Stimulated activated CD8-positive, alpha-beta memory T cell treated with anti-CD3 and anti-CD28 coated beads, Interleukin-4, amount 100 ng/mL, for 1 hour (primary cell): ENCODE measurements at places on chromosomes 4 and X.

GRCh38 chr4:41657561-41657960 lies 91.0 kb downstream of the PHOX2B start:
- no peak for DNase-seq

DNA sequence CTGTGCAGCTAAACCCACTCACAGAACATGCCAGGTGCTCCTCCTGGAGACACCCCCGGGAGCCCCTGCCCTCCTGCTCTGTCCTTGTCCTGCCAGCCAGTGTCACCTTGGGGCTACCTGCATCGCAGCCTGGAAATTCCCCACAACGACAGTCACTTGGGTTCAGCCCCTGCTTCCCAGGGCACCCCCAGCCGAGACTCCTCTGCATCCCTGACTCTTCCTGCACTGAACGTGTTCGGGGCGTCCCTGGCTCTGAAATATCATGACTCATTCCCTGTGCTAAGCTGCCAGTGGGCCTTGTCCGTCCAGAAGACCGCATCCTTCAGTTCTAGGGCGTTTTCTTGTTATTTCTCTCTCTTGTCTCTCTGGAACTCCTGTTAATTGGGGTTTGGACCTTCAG lies 5.8 kb downstream of the CFAP99 start:
- DNase-seq = no peak

DNA sequence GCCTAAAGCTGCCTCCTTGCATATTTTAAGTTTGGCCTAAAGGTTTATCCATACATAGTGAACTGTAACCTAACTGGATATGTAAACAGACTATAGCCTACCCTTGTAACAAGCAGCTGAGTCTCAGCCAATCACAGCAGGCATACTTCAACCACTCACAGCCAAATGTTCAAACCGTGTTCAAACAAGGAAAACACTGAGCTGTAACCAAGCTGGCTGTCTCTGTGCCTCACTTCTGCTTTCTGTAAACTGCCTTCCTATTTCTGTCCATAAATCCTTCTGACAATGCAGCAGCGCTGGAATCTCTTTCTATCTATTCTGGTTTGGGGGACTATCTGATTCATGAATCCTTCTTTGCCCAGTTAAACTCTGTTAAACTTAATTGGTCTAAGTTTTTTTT lies 16.4 kb downstream of the DSPP start:
- no peak for DNase-seq

- DNase-seq = no peak
These were observed 53.8 kb downstream of the CXCL1 start for GRCh38 chr4:73922766-73923630.

GRCh38 chr4:86741846-86742245 lies 107.3 kb downstream of the SLC10A6 start:
- DNase-seq = no peak

- no peak for DNase-seq
These were observed 391 bp downstream of the UBL4A start for GRCh38 chrX:154486052-154486395.

GRCh38 chrX:105738162-105738561 lies 84.2 kb upstream of the NRK start:
- DNase-seq = no peak

- DNase-seq = no peak
These were observed 445.6 kb downstream of the FAT4 start for GRCh38 chr4:125760201-125760819.

DNA sequence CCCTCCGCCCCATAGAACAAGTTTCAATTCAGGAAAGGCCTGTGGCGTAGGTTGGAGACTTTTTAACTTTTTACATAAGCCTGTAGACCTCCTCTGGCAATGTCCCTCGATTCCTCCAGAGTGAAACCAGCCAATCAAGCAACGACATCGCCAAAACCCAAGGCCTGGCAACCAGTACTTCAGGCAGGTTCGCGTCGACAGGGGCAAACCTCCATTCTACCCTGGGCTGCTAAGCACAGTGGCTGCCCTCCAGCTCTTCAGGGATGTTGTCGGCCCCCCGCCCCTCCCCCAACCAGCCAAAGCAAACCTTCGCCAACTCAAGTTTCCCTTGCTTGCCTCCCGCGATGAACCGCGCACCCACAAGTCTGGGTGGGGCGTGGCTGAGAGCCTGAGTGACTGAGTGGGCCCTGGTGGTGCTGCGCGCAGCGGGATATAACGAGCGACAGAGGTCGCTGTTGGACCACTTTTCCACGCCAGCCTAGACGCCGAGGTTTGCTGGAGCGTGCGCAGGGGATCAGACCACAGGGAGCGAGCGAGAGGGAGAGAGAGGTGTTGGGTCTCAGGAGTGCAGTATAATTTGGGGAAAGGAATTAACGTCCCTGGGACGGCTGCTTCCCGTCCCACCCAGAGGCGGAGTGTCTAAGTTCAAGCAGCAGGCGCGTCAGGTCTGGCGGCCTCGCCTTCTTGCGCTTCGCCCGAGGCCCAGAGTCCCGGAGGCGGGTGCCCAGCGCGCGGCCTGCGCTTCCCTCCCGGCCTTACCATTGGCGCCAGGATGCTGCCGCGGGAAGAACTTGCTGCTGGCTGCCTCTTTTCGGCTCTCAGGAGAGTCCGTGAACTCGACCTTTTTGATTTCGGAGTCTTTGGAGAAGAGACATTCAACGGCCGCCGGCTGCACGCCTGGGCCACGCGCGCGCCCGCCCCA lies 9.0 kb upstream of the PITX2 start:
- no peak for DNase-seq

GRCh38 chr4:144709793-144710525 lies 64.0 kb downstream of the HHIP start:
- no peak for DNase-seq

- DNase-seq = no peak
These were observed 8.2 kb downstream of the SH3KBP1 start for GRCh38 chrX:19879181-19879580.

- no peak for DNase-seq
These were observed 101.1 kb upstream of the PPP2R3B start for GRCh38 chrX:487836-488235.

- DNase-seq = no peak
These were observed 152.1 kb upstream of the VCX start for GRCh38 chrX:7690842-7691241.

- no peak for DNase-seq
These were observed 159.8 kb upstream of the KIT start for GRCh38 chr4:54497947-54498346.

DNA sequence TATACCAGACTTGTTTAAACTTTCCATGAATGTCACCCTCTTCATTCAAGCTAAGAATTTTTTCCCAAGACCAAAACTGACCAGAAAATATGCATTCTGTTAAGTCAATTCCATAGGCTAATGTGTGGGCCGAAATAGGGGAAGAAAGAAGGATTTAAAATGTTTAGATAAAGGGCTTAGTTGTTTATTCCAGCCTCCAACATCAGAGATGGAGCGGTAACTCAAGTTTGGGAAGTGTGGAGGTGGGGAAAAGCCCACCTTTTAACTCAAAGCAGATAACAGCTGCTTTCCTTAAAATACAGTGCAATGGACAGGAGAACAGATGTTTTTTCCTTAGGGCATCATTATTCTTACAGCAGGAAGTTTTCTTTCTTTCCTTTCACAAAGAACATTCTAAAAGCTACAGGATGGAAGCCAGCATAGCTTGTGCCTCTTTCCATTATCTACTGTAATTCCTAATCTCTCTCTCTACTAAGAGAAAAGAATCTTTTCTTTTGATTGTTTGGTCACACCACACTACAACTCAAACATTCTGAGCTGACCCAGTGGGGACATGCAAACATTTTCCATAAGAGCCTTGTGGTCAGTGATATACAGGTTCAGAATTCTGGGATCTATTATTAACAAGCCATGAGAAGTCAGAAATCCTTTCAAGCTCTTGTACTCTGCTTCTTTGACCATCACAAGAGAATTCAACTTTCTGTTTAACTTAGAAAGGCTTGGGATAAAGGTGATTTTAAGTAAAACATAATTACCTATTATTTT lies 101.6 kb downstream of the PDE5A start:
- no peak for DNase-seq

GRCh38 chr4:27239641-27240040 lies 379.0 kb downstream of the STIM2 start:
- DNase-seq = no peak

GRCh38 chr4:121642876-121643585 lies 53.7 kb downstream of the ANXA5 start:
- DNase-seq = no peak

DNA sequence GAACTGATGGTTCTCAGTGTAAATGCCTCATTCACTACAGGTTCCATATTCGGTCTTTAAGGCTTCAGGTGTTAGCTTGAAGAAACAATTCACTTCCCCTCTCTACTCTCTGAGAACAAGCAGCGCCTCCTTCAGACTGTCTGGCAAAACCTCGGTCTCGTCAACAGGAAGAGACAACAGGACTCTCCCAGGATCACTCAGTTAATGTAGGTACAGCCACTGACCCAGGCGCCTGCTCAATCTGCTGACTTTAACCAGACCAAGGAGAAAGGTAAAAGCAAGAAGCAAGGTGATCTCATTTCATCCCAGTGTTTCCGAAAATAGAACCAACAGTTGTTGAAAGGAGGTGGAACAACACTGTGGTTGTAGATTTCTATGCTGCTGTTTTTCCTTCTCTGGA lies 102.2 kb downstream of the SLC2A9 start:
- DNase-seq = no peak

- DNase-seq = no peak
These were observed 118.5 kb upstream of the PABPC4L start for GRCh38 chr4:134320048-134320447.

DNA sequence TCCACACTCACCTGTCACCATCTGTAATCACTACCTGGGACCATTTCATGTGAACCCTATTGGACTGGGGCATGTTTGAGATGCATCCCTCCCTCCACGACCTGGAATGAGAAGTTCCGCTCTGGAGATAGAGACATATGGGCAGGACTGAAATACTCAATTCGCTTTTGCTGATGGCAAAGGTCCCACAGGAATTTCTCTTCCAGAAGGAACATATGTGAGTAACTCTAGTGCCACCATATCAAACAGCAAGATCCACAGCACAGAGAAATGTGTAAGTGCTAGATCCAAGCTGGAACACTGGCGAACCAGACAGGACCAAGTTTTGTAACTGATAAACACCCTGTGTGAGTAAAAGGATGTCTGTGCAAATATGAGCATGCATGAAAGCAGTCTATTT lies 43.9 kb downstream of the SEL1L3 start:
- DNase-seq = no peak

DNA sequence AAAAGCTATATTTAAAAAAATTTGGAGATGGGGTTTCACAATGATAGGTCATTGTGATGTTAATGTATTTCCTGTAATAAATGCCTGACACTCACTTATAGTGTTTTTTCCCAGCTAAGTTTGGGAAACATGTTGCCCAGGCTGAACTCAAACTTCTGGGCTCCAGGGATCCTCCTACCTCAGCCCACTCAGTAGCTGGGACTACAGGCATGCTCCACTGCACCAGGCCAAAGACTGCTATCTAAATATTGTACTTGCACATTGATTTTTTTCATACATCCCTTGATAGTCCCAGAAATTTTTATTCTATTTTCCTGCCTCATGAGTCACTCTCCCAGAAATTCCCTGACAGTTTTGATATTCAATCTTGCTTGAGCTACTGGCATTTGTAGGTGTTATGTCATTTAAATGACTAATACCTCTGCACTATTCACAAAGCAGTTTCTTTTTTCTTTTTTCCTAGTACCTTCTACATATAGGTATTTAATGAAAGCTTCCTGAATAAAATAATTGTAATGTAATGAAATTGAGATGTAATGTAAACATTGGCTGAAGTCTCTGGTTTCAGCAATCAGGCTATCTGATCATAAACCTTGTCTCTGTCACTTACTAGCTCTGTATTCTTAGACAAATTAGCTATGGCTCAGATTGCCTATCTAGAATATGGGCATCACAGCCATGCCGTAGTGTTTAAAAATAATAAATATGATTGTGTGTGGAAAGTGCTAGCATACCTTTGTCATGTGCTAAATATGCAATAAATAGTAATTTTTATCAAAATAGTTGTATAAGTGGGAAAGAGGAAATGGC lies 1973.0 kb upstream of the AGA start:
- no peak for DNase-seq

- no peak for DNase-seq
These were observed 27.1 kb upstream of the NSUN7 start for GRCh38 chr4:40722576-40723161.

DNA sequence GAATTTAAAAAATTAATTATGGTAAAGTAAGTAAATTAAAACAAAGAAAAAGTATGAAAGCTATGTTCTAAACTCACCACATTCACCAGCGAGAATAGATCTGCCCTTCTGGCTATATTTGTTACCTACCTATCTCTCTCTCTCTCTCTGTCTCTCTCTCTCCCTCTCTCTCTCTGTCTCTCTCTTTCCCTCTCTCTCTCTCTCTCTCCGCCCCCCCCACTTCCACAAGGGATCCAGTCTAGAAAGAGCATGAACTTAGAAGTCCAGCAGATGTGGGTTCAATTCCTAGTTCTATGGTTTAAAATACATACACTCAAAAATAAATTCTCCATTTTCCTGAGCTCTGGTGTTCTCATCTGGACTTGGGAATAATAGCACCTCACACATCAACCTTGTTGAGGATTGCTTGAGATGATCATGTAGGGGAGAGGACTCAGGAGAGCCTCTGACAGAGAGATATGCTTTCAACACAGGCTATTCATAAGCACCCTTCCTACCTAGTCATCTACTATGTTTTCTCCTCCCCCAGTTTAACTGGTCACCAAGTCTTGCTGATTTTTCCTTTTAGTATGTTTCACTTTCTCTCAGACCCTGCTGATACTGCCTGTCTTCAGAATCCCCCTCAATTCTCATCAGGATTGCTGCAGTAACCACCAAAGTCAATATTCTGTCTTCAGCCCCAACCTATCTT lies 64.7 kb downstream of the SLC7A11 start:
- DNase-seq = no peak

DNA sequence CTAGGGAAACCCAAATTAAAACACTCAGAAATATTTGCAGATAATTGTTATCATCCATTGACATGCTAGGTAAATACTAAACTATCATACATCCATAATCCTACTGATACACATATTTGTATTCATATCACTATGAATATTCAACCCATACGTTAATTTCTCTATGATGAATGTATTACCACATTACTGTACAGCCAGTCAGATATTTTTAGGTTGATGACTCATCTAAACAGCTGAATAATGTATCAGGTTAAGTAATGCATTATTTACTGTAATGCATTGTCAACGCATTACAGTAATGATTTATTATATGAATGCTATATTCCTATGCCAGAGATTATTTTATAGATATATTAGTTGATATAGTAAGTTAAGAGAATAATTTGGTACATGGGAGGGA lies 37.1 kb downstream of the VEGFC start:
- DNase-seq = no peak

GRCh38 chr4:86452924-86453531 lies 93.2 kb upstream of the MAPK10 start:
- no peak for DNase-seq

- no peak for DNase-seq
These were observed 21.8 kb downstream of the KIAA1210 start for GRCh38 chrX:119105826-119106225.

DNA sequence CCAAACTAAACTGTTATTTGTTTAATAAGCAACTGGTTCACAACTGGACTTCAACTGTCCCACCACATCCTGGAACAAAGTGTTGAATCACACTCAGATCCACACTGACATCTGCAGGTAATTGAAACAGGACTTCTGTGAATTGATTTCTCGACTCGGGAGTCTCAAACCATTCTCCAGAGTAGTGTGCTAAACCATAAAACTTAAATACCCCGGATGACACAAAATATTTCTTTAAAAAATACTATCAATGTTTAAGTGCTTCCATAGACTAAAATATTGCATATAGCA lies 95.4 kb upstream of the PLAC1 start:
- no peak for DNase-seq

- no peak for DNase-seq
These were observed 223.1 kb upstream of the LEF1 start for GRCh38 chr4:108391701-108392455.
